ENCODE measurements at places on chromosomes 2 and 18. TPM values are rescaled to one million over a fixed set of nuclear protein-coding genes. Genes with fewer than 3 reads are reported as not detected.

Gene CHRND
- not detected for total RNA-seq

Gene ERICH2
- total RNA-seq: not detected

Gene TFPI
- 0.50 TPM for total RNA-seq

GRCh38 chr18:68803356-68803755 lies 5.5 kb downstream of the CCDC102B start:
- no peak for DNase-seq
- H3K27ac ChIP-seq: no peak overlapping the region
- no peak overlapping the region for H3K4me3 ChIP-seq
- H3K4me1 ChIP-seq: no peaks in the 10 kb centered on the region
- H3K36me3 ChIP-seq: no peaks in the 10 kb centered on the region

DNA sequence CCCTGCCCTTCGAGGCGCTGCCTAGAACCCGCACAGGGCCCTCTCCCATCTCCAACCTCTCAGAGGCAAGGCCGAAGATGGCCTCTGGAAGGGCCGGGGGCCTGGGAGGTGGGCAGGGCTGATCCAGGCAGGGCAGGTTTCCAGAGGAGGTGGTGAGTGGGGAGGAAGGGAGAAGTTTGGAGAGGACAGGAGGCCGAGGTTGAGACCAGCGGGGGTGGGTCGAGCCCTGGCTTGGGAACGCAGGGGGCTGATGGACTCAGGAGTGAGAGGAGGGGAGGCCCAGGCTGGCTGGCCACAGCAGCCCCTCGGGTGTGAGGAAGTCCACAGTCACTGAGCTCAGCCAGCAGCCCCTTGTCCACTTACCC lies 10.5 kb downstream of the CAPN10 start:
- H3K4me1 ChIP-seq: no peaks in the 10 kb centered on the region
- DNase-seq: no peak
- peaks cover 12% of the 10 kb centered on the region for H3K36me3 ChIP-seq
- no peak overlapping the region for H3K4me3 ChIP-seq
- no peak overlapping the region for H3K27ac ChIP-seq
- H3K27me3 ChIP-seq: no peaks in the 10 kb centered on the region

- no peak for DNase-seq
- H3K27ac ChIP-seq: no peak overlapping the region
- H3K4me1 ChIP-seq: peaks cover 4% of the 10 kb centered on the region
- H3K27me3 ChIP-seq: peaks cover 17% of the 10 kb centered on the region
- H3K4me3 ChIP-seq: no peak overlapping the region
Measured at GRCh38 chr2:632471-632870, 44.7 kb downstream of the TMEM18 start.

GRCh38 chr2:15006667-15007066 lies 374.1 kb downstream of the LRATD1 start:
- H3K27me3 ChIP-seq: peaks cover 10% of the 10 kb centered on the region
- no peak for DNase-seq
- H3K4me3 ChIP-seq: no peak overlapping the region

- no peak overlapping the region for H3K27ac ChIP-seq
- no peaks in the 10 kb centered on the region for H3K4me1 ChIP-seq
- no peak for DNase-seq
- no peaks in the 10 kb centered on the region for H3K36me3 ChIP-seq
- H3K4me3 ChIP-seq: no peak overlapping the region
Measured at GRCh38 chr2:229392196-229392595, 121.1 kb upstream of the PID1 start.
